Progenitor cell of endocrine pancreas (in vitro differentiated cells): ENCODE measurements at places on chromosomes 5 and 9.
A peak's percentile ranks its signal among the peaks of the same experiment; 100 is the strongest.

- no peak for DNase-seq
- H3K27me3 ChIP-seq = no peaks in the 10 kb centered on the region
- no peaks in the 10 kb centered on the region for H3K36me3 ChIP-seq
These were observed 142.9 kb downstream of the OSTF1 start for GRCh38 chr9:75231167-75231566.

GRCh38 chr5:78429332-78429980, 69.0 kb downstream of the SCAMP1 start:
- H3K27ac ChIP-seq = peak overlapping the region; percentile 58
- peaks cover 21% of the 10 kb centered on the region for H3K36me3 ChIP-seq
- no peak overlapping the region for H3K4me3 ChIP-seq
- no peak for DNase-seq

- H3K4me1 ChIP-seq = no peaks in the 10 kb centered on the region
- DNase-seq = no peak
- no peaks in the 10 kb centered on the region for H3K36me3 ChIP-seq
- H3K27me3 ChIP-seq = peaks cover 51% of the 10 kb centered on the region
- no peak overlapping the region for H3K27ac ChIP-seq
- no peak overlapping the region for H3K4me3 ChIP-seq
These were observed 6.2 kb downstream of the TGFBI start for GRCh38 chr5:136034984-136035383.

- H3K27me3 ChIP-seq = no peaks in the 10 kb centered on the region
- DNase-seq = no peak
- H3K4me3 ChIP-seq = no peak overlapping the region
- H3K36me3 ChIP-seq = peaks cover 10% of the 10 kb centered on the region
These were observed 17.1 kb downstream of the STRBP start for GRCh38 chr9:123251324-123251723.

- DNase-seq = no peak
- peaks cover 23% of the 10 kb centered on the region for H3K4me1 ChIP-seq
- no peaks in the 10 kb centered on the region for H3K36me3 ChIP-seq
These were observed 37.4 kb downstream of the CPEB4 start for GRCh38 chr5:173925449-173926071.

DNA sequence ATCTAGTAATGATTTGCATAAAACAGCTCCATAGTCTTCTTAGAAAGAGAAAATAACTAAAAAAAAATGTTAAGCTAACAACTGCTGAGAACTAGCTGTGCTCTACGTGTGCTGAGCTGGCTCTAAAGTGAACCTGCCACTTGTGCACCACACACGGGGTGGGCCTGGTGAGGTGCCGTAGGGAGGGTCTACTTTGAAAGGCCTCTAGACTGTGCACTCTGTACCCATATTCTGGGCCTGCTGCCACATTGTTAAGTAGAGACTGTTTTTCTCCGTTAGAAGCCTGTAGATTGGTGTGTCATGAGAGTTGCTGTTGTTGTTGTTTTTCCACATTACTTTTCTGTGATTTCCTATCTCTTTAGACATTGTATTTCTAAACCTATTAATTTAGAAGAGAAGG, 93.9 kb downstream of the CD180 start:
- peaks cover 3% of the 10 kb centered on the region for H3K27me3 ChIP-seq
- H3K4me1 ChIP-seq = peaks cover 17% of the 10 kb centered on the region
- peaks cover 22% of the 10 kb centered on the region for H3K36me3 ChIP-seq
- H3K4me3 ChIP-seq = no peak overlapping the region
- no peak overlapping the region for H3K27ac ChIP-seq
- DNase-seq = no peak

DNA sequence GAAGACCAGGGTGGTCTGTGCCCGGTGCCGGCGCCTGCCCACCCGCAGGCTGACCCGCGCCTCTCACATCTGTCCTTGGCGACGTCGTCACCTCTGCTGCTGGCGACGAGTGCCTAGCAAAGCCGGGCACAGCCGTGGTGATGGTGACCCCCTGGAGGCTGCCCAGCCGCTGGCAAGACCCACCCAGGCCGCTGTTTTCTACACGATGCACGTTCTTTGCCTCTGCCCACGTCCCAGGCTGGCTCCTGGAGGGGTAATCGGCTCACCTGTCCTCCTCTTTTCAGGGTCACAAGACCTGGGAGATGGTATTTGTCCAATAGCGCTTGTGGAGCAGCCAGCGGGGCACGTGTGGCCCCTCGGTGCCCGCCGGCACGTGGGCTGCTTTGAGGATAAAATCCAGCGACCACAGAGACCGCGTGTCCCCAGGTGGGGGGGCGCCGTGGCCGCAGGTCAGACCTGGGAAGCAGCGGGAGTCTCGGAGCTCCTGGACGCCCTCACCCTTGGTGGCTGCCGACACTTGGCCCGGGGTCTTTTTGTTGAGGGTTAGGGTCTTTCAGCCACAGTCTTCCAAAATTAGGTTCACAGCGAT, 29.5 kb downstream of the SLC9A3 start:
- H3K27me3 ChIP-seq = peaks cover 52% of the 10 kb centered on the region
- H3K4me1 ChIP-seq = no peaks in the 10 kb centered on the region
- H3K4me3 ChIP-seq = no peak overlapping the region
- H3K27ac ChIP-seq = no peak overlapping the region
- H3K36me3 ChIP-seq = no peaks in the 10 kb centered on the region

DNA sequence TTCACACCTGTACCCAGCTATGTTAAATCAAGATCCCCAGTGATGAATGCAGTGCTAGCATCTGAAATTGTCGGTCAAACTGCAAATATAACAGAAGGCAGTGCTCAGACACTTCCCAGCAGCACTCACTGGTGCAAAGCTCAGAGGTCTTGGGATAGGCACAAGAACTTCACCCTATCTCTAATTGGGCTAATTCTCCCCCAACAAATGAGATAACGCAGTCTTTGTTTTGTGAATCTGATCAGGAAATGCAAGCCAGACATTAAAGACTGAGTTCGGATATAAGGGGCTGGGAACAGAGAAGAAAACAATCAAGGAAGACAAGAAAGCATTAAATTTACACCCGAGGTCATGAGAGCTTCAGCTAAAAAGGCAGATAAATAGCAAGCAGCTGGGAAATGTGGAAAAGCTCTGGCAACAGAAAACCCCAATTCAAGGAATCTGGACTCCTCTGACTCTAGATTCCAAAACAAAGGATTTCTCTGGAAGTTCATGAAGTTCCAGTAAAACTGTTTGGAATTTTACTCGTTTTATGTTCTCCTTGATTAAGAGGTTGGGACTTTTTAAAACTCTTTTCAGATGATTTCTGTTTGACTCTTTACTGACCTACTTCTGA, 65.1 kb downstream of the GNA14 start:
- no peak overlapping the region for H3K4me3 ChIP-seq
- no peaks in the 10 kb centered on the region for H3K36me3 ChIP-seq
- H3K27me3 ChIP-seq = peaks cover 8% of the 10 kb centered on the region
- no peak for DNase-seq
- no peak overlapping the region for H3K27ac ChIP-seq

GRCh38 chr9:127237801-127238200, 26.8 kb upstream of the GARNL3 start:
- no peak overlapping the region for H3K4me3 ChIP-seq
- H3K27me3 ChIP-seq = no peaks in the 10 kb centered on the region
- peak overlapping the region; percentile 31 for H3K27ac ChIP-seq
- peaks cover 6% of the 10 kb centered on the region for H3K4me1 ChIP-seq
- no peak for DNase-seq

DNA sequence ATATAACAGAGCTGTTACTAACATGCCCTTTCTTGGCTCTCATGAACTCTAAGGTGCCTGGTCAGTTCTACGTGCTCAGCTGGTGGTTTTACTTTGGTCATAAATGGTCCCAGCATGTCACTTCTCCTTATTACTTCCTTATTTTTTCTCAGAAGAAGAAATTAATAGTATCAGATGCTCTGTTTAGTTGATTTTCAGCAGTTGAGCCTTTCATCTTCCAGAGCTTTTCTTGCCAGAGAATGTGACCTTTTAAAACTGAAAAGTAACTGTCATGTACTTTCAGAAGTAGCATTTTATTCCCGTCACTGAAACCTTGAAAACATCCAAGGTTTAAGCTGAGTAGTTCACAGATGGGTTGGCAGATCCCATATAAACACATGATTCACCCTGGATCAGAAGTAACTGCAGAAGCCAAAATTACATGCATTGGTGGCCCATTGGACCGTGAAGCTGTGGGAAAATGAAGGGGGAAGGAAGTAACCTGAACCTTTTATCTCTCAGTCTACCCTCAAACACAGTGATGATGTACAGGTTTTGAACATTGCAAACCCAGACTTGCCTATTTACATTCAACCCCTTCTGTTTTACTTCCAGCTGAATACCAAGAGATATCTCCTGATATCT, 50.5 kb downstream of the HACD4 start:
- H3K27ac ChIP-seq = no peak overlapping the region
- no peak for DNase-seq
- peaks cover 9% of the 10 kb centered on the region for H3K4me1 ChIP-seq
- H3K4me3 ChIP-seq = no peak overlapping the region
- no peaks in the 10 kb centered on the region for H3K27me3 ChIP-seq
- H3K36me3 ChIP-seq = peaks cover 17% of the 10 kb centered on the region

GRCh38 chr5:134738963-134739661, 764 bp downstream of the CAMLG start:
- peaks cover 12% of the 10 kb centered on the region for H3K4me1 ChIP-seq
- peak overlapping the region; percentile 96 for H3K27ac ChIP-seq
- H3K27me3 ChIP-seq = no peaks in the 10 kb centered on the region
- no peak for DNase-seq
- H3K4me3 ChIP-seq = peak overlapping the region; percentile 98

DNA sequence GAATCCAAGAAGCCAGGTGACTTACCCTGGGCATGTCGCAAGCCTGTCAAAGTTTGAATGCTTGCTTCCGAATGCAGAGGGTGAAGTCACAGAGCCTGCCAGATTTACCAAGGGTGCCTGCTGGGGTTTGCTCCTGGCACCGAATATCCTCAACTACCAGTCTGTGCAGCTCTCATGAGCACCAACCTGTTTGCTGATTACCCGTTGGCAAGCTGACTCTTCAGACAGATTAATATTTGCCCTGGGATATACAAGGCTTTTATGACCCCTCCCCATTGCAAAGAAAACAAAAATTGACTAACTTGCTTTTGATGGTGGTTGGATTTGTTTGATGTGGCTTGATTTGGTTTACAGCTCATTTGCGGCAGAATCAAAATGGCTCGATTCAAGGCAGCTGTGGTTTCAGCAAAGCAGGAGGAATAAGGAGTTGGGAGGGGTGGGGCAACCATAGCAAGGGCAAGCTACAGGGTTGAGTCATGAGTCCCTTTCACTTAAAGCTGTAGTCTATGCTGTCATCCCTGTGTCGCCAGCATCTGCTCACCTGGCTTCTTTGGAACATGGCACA, 82.3 kb upstream of the AGXT2 start:
- DNase-seq = no peak
- no peak overlapping the region for H3K4me3 ChIP-seq
- H3K27me3 ChIP-seq = no peaks in the 10 kb centered on the region
- H3K4me1 ChIP-seq = peaks cover 4% of the 10 kb centered on the region

GRCh38 chr9:128190516-128191405, 611 bp downstream of the CIZ1 start:
- peaks cover 6% of the 10 kb centered on the region for H3K4me1 ChIP-seq
- DNase-seq = no peak
- H3K4me3 ChIP-seq = peak overlapping the region; percentile 96
- H3K36me3 ChIP-seq = peaks cover 13% of the 10 kb centered on the region
- no peaks in the 10 kb centered on the region for H3K27me3 ChIP-seq
- peak overlapping the region; percentile 92 for H3K27ac ChIP-seq

DNA sequence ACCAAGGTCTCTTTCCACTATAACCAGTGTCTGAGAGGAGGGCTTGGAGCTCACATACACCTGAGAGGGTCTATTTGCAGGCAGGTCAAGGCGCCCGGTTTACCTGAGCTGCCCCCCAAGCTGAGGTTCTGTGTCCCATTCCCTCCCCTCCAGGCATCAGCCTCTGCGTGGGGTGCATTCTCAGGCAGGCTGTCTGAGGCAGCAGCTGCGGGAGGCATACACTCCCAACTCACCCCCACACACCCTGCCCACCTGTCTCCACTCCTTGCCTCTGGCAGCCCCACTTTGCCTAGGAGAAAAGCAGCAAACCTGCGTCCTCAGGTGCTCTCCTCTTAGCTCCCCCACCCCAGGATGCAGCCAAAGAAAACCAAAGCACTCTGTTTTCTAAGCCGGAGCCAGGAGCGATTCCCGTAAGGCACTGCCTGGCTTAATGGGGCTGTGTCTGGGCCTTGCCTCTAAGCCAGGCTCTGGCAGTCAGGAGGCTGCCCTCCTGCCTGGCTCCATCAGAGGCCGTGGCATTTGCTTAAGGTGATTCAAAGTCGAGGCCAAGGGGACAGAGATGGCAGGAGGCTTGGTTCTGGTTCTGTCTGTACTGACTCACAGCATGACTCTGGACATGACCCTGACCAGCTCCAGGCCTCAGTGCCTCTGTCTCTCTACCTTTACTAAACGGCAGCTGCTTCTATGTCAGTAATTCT, 139.2 kb upstream of the TRIM32 start:
- no peak overlapping the region for H3K27ac ChIP-seq
- H3K27me3 ChIP-seq = no peaks in the 10 kb centered on the region
- H3K4me3 ChIP-seq = no peak overlapping the region
- DNase-seq = no peak

- DNase-seq = no peak
- no peaks in the 10 kb centered on the region for H3K36me3 ChIP-seq
- peaks cover 4% of the 10 kb centered on the region for H3K27me3 ChIP-seq
- no peak overlapping the region for H3K4me3 ChIP-seq
- H3K27ac ChIP-seq = no peak overlapping the region
These were observed 117.5 kb upstream of the OR13F1 start for GRCh38 chr9:104386425-104387069.

DNA sequence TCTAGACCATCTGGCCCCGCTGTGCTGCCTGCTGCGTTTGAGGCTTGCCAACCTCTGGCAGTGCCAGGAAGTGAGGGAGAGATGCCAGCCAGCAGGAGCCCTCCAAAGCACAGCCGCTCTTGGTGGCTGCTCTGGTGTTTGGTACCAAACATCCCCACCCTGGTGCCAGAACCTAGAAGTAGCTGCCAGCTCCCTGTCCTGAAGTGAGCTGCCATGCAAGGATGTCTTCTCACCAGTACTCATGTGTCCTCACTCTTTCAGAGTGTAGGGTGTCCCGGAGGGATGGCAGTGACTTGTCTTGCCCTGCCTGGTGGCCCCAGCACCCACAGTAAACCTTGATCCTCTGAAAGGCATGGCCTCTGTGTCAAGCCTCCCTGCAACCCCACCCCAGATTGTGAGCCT, 43.4 kb downstream of the AMBP start:
- no peak overlapping the region for H3K4me3 ChIP-seq
- H3K27me3 ChIP-seq = no peaks in the 10 kb centered on the region
- no peaks in the 10 kb centered on the region for H3K4me1 ChIP-seq
- peaks cover 34% of the 10 kb centered on the region for H3K36me3 ChIP-seq
- DNase-seq = no peak

DNA sequence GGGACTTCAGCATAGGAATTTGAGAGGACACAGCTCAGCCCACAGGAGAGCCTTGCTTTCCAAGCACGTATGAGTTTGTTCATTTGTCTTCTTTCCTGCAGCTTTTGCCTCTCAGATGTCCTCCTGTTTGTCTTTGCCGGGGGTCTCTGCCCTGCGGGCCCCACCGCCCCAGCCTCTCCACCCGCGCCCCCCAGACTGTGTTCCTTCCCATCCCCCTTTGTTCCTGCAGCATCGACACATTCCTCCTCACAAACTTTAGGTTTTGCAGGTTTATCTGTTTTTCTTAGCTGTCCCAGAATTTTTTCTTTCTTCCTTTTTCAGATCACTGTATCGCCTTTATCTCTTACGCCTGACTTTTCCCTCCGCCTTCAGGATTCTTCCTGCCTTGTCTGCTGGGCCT, 18.9 kb downstream of the UBE2QL1 start:
- peaks cover 21% of the 10 kb centered on the region for H3K27me3 ChIP-seq
- peaks cover 8% of the 10 kb centered on the region for H3K4me1 ChIP-seq
- no peak overlapping the region for H3K4me3 ChIP-seq
- H3K27ac ChIP-seq = peak overlapping the region; percentile 13
